ENCODE measurements at places on chromosomes 4 and X.

DNA sequence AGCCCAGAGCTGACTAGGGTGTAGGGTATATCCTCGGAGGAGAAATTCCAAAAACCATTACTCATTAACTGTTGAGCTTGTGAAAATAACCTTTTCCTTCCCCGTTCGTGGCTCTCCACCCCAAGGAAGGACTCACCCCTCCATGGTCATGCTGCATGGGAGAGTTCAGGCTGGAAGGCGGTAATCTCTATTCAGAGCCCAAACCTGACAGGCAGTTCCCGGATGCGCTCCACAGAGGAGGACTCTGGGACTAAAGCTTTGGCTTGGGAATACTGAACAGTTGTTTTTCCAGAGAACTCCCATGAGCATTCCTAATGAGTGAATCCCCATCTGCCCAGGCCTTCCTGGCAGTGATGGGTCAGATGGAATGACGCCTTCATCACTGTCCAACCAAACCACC, 125.4 kb downstream of the BCOR start:
- no peak for DNase-seq

GRCh38 chr4:140690093-140690492, 66.1 kb downstream of the TBC1D9 start:
- no peak for DNase-seq

DNA sequence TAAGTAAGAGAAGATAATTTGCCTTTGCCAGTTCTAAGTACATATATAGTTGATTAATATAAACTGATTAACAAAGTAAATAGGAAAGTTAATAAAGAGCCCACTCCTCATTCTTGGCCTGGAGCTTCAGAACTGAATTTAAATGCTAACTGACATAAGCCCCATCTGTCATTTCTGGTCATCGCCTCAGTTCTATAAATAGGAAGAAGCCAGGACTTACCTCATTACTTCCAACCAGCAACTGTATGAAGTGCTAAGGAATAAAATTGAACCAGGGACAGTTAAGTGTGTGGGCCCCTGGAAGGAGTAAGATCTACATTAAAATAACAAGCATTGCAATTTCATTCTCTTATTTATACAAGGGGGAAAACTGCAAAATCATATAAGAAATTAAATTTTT, 52.0 kb upstream of the PDLIM5 start:
- no peak for DNase-seq

GRCh38 chr4:1375051-1375721, 28.2 kb downstream of the UVSSA start:
- no peak for DNase-seq

DNA sequence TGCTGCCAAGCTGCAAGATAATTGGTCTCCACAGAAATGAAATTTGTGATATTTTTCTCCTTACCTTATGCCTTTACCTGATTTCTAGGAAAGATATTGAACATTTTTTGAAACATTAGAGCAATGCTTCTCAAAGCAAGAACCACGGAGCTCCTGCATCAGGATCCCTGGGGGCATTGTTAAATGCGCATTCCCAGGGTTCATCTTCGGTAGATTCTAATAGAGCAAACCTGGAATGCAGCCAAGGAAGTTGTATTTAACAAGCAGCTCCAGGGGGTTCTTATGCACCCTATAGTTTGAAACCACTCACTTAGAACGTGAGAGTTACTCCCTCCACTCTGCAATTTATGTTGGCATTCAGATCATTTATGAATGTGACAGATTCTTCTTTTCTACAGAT, 126.2 kb downstream of the SLC39A8 start:
- no peak for DNase-seq

GRCh38 chr4:48673537-48673936, 106.5 kb downstream of the FRYL start:
- no peak for DNase-seq

DNA sequence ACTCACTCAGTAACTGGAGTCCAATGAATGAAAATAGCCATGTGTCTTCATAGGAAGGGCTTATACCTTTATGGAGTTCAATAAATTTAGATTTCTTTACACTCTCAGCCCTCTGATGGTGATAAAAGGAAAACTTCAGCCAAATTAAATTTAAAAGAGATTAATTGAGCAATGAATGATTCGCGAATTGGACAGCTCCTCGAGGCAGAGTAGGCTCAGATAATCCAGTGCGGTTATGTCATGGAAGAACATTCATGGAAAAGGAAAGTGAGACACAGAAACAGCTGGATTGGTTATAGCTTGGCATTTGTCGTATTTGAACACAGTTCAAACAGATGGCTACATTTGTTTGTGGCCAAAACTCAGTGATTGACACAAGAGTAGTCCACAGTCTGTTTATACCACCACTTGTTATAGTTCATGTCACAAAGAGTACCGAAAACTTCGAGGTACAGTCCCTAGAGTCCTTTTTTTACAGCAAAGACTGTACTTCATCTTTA, 54.6 kb upstream of the TACR3 start:
- DNase-seq, result no peak

DNA sequence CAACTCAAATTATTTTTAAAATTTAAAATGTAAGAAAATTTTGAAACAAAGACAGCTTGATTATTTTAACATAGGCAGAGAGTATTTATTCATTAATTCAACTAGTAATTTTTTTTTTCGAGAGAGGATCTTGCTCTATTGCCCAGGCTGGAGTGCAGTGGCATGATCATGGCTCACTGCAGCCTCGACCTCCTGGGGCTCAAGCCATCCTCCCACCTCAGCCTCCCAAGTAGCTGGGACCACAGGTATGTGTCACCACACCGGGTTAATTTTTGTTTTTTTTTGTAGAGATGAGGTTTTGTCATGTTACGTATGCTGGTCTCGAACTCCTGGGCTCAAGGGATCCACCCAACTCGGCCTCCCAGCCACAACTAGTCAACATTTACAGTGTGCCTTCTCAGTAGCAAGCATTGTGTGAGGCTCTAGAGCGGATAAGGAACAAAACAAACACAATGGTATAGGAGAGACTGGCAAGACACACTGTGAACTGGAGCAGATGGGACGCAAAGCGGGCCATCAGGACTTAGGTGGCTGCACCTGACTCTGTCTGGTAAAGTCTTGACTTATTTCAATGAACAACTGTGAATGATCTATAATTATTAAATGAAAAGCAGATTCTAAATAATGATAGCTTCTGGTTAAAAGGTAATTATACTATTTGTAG, 21.6 kb downstream of the SETD7 start:
- DNase-seq, result no peak

- DNase-seq, result no peak
Measured at GRCh38 chrX:77776659-77777058, 9.4 kb downstream of the ATRX start.

- DNase-seq, result no peak
Measured at GRCh38 chr4:183142571-183143550, 43.8 kb downstream of the WWC2 start.

DNA sequence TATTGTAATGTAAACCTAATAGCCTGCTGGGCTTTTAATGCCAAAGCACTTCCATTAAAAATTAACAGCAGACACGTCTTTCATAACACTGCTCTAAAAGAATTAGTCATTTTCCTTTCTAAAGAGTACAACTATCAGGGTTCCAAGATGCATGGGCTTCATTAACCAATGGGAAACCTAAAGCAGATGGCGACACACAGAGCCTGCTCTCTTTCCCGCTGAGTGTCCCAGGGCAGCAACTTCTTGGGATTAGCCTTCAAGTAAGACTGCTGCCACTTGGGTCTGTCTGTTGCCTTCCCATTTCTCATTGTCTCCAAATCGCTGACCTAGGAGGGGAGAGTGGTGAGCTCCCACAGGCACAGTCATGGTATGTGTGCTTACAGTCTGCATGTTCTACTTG, 14.0 kb upstream of the PHKA2 start:
- DNase-seq, result no peak

- DNase-seq, result no peak
Measured at GRCh38 chr4:188160406-188160805, 21.2 kb downstream of the TRIML1 start.

GRCh38 chrX:139691843-139692505, 16.0 kb downstream of the MCF2 start:
- no peak for DNase-seq

DNA sequence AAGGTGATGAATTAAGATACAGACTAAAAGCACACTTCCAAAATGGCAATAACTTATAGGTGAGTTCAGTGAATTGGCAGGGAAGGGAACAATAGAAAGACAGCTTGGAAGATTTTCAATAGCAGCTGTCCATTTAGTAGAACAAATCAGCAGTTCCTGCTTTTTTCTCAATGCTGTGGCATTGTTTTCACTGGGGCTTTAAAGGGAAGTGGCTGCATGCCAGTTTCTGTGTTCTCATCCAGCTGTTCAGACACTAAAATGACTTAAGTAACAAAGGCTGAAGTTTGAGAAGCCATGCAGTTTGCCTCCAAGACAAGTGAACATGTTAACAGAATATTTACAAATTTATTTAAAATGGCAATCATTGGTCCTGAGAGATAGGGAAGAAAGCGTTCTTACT, 291.9 kb downstream of the FAM47A start:
- DNase-seq, result no peak
